Activated T-cell treated with anti-CD3 and anti-CD28 coated beads, Interleukin-2, amount 50 U/mL, for 72 hours (primary cell): ENCODE measurements at places on chromosomes 7 and 10.

DNA sequence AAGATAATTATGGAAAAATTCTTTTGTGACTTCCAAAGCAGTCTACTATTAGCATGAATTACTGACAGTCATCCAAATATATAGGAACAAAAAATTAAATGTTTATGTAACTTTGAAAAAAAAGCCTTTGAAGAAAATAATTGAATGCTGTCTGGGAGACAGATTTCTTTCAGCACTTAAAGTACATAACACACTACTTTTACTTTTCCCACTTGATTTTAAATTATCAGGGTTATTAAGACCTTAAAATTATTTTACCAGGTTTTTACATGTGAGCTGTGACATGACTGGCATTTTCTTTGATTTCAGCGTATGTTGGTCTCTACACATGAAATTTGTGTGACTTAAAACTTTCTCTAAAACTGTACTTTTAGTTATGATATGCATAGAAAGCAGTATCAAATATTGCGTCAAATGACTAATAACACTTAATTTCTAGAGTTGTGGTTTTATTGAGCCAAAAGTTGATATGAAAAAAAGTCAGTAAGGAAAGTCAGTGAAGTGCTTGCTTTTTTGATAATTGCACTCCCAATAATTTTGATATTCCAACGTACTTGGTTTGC lies 3.1 kb downstream of the PTEN start:
- H3K36me3 ChIP-seq, result peaks cover 25% of the 10 kb centered on the region
- peaks cover 55% of the 10 kb centered on the region for H3K4me1 ChIP-seq
- no peaks in the 10 kb centered on the region for H3K27me3 ChIP-seq
- peak overlapping the region; percentile 92 for H3K4me3 ChIP-seq
- H3K27ac ChIP-seq, result peak overlapping the region; percentile 80

- peak overlapping the region; percentile 97 for H3K4me3 ChIP-seq
- H3K27me3 ChIP-seq, result no peaks in the 10 kb centered on the region
- no peak for DNase-seq
- peaks cover 77% of the 10 kb centered on the region for H3K4me1 ChIP-seq
- H3K27ac ChIP-seq, result no peak overlapping the region
Observed at GRCh38 chr10:132542086-132542775, 4.6 kb downstream of the INPP5A start.

- H3K4me3 ChIP-seq, result no peak overlapping the region
- no peaks in the 10 kb centered on the region for H3K27me3 ChIP-seq
- no peaks in the 10 kb centered on the region for H3K36me3 ChIP-seq
- H3K4me1 ChIP-seq, result no peaks in the 10 kb centered on the region
- no peak overlapping the region for H3K27ac ChIP-seq
- DNase-seq, result no peak
Observed at GRCh38 chr7:66518151-66518691, 110.5 kb upstream of the KCTD7 start.

- no peaks in the 10 kb centered on the region for H3K27me3 ChIP-seq
- H3K36me3 ChIP-seq, result no peaks in the 10 kb centered on the region
- no peak for DNase-seq
- no peak overlapping the region for H3K27ac ChIP-seq
- H3K4me3 ChIP-seq, result no peak overlapping the region
Observed at GRCh38 chr7:17502213-17503060, 204.0 kb downstream of the AHR start.

DNA sequence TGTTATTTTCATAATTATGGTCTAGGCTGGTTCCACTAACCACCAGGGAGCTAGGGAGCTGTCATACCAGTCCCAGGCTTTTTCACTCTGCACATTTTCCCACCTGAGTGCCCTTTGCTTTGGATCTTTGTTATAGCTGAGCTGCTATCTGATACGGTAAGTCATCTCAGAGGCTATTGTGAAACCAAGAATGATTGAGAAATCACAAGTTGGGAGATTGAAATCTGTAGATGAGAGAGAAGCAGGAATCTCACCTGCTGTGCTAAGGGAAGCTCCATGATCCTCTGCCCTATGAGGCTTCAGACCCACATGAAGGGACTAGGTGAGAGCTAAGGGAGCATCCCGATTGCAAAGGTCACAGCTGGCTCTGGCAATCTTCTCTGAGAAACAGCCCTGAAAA lies 307.8 kb downstream of the REEP3 start:
- H3K27me3 ChIP-seq, result no peaks in the 10 kb centered on the region
- no peak for DNase-seq
- no peaks in the 10 kb centered on the region for H3K36me3 ChIP-seq
- H3K4me1 ChIP-seq, result peaks cover 4% of the 10 kb centered on the region
- no peak overlapping the region for H3K27ac ChIP-seq
- no peak overlapping the region for H3K4me3 ChIP-seq

- no peaks in the 10 kb centered on the region for H3K27me3 ChIP-seq
- no peaks in the 10 kb centered on the region for H3K4me1 ChIP-seq
- no peak overlapping the region for H3K4me3 ChIP-seq
- no peak overlapping the region for H3K27ac ChIP-seq
- peaks cover 4% of the 10 kb centered on the region for H3K36me3 ChIP-seq
- no peak for DNase-seq
Observed at GRCh38 chr7:45720989-45721388, 146.8 kb downstream of the ADCY1 start.

DNA sequence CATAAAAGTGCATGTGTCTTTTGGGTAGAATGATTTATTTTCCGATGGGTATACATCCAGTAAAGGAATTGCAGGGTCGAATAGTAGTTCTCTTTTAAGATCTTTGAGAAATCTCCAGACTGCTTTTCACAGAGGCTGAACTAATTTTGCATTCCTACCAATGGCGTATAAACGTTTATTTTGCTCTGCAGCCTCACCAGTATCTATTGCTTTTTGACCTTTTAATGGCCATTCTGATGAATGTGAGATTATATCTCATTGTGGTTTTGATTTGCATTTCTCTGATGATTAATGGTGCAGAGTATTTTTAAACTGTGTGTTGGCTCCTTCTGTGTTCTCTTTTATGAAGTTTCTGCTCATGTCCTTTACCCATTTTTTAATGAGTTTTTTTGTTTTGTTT lies 1020.1 kb downstream of the NXPH1 start:
- no peaks in the 10 kb centered on the region for H3K36me3 ChIP-seq
- no peaks in the 10 kb centered on the region for H3K27me3 ChIP-seq
- no peak overlapping the region for H3K27ac ChIP-seq
- no peak for DNase-seq
- H3K4me3 ChIP-seq, result no peak overlapping the region
- H3K4me1 ChIP-seq, result no peaks in the 10 kb centered on the region

DNA sequence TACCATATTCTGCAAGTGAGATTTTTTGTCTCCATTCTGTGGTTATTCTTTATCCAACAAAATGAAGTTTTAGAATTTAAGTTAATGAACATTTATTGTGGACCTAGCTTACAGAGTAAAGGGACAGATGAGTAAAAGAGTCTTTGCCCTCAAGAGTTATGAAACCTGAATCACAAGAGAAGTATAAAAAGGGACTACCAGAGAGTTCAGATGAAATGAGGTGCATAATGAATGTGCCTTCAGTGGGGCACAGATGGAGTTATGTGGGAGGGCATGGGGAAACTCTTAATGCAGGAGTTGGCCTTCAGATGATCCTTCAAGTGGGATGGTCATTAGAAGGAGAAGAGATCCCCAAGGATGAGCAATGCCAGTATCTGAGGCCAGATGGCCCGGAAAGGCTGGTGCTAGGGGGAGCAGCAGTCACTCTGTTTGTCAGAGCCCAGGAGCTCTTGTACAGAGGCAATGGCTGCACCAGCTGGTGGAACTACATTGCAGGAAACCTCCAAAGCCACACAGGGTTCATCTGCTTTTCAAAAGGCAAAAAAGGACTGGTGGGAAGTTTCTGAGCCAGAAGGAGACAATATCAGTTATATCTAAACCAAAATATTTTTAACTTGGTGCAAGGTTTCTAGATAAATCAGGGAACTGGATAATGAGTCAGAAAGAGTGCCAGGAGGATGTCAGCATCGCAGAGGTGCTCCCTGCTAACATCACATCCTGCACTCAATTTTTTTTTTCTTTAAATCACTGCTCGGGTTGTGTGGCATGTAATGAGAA lies 162.0 kb downstream of the KLF6 start:
- H3K4me1 ChIP-seq, result peaks cover 23% of the 10 kb centered on the region
- no peaks in the 10 kb centered on the region for H3K27me3 ChIP-seq
- H3K4me3 ChIP-seq, result peak overlapping the region; percentile 61
- peak; percentile 36 for DNase-seq

GRCh38 chr7:44473295-44473694 lies 17.2 kb downstream of the NUDCD3 start:
- H3K27ac ChIP-seq, result no peak overlapping the region
- no peak for DNase-seq
- H3K4me1 ChIP-seq, result peaks cover 39% of the 10 kb centered on the region
- peaks cover 2% of the 10 kb centered on the region for H3K36me3 ChIP-seq
- H3K4me3 ChIP-seq, result no peak overlapping the region

GRCh38 chr10:29266641-29267040 lies 22.2 kb upstream of the LYZL1 start:
- no peaks in the 10 kb centered on the region for H3K4me1 ChIP-seq
- peaks cover 2% of the 10 kb centered on the region for H3K27me3 ChIP-seq
- H3K36me3 ChIP-seq, result no peaks in the 10 kb centered on the region
- no peak overlapping the region for H3K4me3 ChIP-seq
- no peak for DNase-seq
